ENCODE measurements at places on chromosomes 1 and 21.
A peak's percentile ranks its signal among the peaks of the same experiment; 100 is the strongest.

GRCh38 chr1:233359431-233359830 is 31.9 kb downstream of the MAP3K21 start:
- no peak for DNase-seq

DNA sequence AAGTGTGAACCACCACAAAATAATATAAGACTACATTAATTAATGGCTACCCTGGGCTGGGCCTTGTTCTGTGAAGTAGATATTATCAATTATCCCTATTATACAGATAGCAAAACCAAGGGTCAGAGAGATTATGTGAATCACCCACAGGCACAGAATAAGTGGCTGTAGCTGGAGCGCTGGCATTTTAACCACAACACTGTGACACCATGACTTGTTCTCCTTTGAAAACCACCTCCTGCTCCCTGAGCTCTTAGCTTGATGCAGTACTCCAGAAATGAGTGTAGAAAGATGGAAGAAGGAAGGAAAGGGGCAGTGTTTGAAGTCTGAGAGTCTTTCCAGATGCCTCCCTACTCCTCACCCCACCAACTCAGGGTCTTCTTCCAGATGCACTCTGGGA is 29.5 kb upstream of the JUN start:
- no peak for DNase-seq

DNA sequence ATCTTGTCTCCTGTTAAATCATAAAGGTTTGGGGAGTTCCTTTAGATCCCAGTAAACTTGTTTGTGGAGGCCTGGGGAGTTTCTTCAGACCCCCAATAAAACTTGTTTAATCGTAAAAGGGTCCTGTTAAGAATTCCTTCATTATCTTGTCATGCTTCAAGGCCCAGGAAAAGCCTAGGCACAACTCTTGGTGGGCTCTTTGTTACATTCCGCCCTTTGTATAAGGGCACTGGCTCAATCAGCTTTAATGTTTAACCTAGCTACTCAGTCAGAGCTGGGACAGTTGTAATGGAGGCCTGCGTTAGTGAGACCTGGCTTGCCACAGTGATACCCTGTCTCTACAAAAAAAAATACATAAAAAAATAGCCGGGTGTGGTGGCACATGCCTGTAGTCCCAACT is 77.2 kb downstream of the MPZL1 start:
- DNase-seq: no peak

GRCh38 chr21:23131177-23131576 is 2133.0 kb downstream of the NCAM2 start:
- no peak for DNase-seq

DNA sequence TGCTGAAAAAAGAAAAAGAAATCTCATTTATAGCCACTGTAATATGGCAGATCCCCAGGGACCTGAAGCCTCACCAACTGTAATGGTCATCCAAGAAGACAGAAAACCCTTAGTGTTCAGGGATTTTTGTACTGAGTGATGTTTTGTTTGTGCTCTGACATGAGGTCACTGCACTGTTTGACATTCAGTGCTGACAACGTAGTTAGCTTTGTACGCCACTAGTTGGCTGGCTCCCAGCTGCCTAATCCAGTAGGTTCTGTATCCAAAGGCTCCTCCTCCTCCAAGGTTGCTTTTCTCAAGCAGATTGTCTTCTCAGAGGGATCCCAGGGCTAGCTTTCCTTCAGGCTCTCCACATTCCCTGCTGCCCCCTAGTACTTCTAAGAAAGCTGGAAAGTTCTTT is 9.5 kb upstream of the YRDC start:
- no peak for DNase-seq

DNA sequence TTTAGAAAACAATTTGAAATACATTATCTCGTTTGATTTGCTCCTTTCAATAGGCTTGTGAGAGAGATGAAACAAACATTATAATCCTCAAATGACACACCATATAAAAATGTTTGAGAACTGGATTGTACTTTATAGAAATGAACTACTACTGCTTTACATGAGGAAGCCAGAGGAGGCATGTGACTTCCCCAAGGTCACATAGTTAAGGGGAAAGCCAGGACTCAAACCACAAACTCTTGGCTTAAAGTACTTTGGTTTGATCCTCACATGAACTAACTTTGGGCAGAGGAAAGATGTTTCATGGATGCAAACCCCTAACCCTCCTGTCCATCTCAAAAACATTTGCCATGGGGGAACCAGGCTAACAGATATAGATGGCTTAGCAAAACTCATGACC is 4.7 kb downstream of the ARHGEF11 start:
- no peak for DNase-seq

DNA sequence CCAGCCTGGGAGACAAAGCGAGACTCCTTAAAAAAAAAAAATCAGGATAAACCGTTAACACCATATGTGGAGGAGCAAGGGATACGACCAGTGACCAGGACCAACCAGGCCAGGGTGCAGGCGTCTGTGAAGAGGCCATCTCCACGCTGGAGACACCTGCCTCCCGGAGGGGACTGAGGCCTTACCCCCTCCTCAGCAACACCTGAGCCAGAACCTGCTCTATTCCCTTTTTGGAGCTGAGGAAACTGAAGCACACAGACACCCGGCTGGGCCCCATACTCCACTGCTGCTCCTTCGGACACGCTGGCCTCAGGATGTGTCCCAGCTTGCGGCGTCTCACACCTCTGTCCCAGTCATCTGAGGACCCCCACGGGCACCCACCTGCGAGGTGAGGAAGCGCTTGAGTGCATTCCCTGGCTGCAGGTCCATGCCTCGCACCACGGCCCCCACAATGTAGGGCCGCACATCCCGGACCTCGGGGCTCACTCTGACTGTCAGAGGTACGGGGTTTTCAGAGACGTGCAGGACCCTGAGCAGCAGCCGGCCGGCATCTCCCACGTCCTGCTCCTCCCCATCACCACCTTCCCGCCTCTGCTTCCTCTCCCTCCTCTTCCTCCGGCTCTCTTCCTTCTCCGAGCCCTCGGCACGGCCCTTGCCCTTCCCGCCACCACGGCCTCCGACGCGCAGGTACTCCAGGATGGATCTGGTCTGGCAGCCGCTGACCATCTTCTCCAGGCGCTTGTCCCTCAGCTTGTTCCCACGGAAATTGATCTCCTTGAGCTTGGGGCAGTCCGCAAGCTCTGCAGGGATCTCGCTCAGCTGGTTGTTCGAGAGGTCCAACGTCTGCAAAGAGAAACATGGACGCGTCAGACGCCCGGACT is 9.6 kb downstream of the LRRC47 start:
- DNase-seq: no peak

DNA sequence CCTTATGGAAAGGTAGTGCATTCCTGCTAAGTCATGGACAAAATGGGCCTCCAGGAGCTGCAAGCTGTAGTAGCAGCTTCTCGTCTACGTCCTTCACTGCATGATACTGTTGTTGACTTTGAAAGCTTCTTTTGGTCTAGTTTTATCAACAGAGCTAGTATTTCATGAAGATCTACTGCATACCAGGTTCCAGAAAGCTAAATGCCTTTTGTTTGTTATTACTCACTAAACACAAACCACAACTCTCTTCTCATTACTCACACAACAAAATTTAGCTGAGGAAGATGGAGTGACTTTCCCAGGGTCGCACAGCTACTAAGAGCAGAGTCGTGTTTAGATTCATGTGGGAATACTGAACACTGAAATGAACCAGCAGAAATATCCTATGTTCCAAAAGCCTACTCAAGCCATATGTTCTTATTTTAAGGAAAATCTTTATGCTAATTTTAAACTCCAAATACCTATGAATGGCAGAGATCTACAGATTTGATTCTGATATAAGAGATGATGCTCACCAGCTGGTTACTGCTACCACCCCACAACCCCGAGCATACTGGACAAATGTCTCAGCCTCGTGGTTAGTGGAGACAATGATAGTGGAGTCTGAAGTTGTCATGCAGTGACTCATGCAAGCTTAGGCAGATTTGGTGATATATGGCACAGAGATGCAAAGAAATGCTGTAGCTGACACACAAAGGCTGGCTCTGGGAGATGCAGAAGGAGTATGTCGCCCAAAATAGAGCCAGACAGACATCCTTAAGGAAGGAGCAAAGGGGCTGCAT is 20.6 kb downstream of the PGBD2 start:
- no peak for DNase-seq

- no peak for DNase-seq
Observed at GRCh38 chr1:216607067-216607697, 116.0 kb downstream of the ESRRG start.

DNA sequence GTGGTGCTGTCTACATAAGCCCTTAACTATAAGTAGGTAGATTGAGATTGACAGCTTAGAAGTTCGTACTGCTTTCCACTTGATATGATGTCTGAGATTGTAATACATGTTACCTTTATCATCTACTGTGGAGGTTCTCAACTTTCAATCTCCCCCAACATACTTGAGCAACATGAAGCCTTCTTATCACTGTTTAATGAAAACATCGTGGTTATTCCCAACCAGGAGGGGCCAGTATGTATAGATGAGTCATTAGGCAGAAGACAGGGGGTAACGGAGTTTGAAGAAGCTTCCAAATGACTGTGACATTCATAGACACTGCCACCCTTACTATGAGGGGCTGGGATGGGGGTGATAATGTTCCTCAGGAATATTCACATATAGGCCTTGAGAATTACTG is 36.0 kb downstream of the CENPF start:
- no peak for DNase-seq

- no peak for DNase-seq
Observed at GRCh38 chr1:60415696-60416095, 342.1 kb upstream of the C1orf87 start.

- no peak for DNase-seq
Observed at GRCh38 chr1:25944986-25945385, 38.8 kb upstream of the STMN1 start.

DNA sequence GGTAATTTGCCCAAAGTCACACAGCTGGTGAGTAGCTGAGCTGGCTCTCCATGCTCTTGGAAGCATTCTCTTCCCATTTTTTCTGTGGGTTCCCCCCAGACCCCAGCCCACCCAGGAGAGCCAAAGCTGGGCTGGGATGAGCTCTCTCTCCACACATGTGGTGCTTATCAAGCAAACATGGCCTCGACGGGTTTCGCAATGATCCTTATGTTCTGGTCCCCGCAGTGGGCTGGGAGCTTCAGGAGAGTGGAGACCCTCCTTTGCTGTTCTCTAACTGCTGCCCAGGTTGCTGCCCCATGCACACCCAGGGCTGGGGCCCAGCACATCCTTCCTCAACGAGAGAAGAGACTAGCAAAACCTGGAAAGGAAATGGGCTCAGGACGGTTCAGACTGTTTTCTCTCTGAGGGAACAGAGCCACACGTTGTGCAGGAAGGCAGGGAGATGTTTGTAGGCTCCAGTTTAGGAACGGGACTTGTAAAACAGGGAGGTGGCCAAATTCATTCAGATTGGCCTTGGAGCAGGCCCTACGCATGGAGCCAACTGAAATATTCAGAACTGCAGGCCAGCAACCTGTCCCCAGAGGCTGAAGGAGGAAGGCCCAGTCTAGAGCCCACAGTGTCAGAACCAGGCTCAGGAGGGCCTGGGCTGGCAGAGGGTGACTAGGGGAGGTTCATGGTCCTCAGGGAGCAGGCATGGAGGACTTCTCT is 27.2 kb upstream of the CSF1 start:
- DNase-seq: no peak

DNA sequence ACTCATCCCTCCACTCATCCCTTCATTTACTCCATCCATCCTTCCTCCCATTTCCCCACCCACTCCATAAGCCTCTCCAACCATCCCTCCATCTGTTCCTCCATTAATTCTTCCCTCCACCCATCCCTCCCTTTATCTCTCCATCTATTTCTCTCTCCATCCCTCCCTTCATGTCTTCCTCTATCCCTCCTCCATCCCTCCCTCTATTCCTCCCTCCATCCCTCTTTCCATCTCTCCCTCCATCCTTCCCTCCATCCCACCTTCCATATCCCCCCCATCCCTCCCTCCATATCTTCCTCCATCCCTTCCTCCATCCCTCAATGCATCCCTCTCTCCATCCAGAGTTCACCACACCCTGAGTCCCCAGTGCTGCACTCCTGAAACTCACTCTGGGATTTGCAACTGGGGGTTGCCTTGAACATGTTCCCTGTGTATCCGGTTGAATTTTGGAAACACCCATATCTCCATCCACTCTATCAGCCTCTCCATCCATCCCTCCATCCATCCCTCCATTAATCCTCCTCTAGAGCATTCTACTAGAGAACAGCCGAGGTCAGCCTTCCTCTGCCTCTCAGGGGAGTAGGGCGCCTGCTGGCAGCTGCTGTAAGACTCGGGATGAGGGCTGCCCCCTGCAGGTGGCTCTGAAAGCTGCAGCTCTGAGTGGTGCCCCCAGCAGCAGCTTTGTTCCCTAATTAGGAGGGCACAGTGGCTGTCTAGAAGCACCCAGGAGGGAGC is 39.4 kb downstream of the ABCG1 start:
- DNase-seq: peak; percentile 44

DNA sequence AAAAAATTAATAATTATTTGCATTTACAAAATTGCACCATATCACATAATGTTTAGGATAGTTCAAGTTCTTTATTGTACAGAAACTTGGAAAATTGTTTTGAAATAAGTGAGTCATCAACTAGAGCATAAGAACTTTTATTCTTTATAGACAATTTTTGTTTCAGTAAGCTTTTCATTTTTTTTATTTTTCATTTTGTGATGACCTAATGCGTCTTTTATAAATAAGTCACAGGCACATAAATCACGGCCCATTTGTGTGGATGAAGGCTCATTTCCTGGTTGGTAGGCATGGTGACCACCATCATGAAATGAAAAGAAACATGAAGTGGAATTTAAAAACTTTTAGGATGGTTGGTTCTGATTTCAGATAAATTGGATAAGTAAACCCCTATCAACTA is 39.3 kb downstream of the SPAG17 start:
- DNase-seq: no peak

GRCh38 chr21:17732306-17732705 is 86.8 kb downstream of the C21orf91 start:
- no peak for DNase-seq

- no peak for DNase-seq
Observed at GRCh38 chr1:39104158-39105060, 78.3 kb downstream of the NDUFS5 start.

- DNase-seq: no peak
Observed at GRCh38 chr1:191608367-191608766, 549.9 kb upstream of the RGS18 start.

GRCh38 chr1:64651841-64652240 is 93.0 kb upstream of the RAVER2 start:
- DNase-seq: no peak

GRCh38 chr1:201212461-201213055 is 21.9 kb downstream of the IGFN1 start:
- DNase-seq: no peak
